ENCODE measurements at places on chromosomes 11 and 22.

DNA sequence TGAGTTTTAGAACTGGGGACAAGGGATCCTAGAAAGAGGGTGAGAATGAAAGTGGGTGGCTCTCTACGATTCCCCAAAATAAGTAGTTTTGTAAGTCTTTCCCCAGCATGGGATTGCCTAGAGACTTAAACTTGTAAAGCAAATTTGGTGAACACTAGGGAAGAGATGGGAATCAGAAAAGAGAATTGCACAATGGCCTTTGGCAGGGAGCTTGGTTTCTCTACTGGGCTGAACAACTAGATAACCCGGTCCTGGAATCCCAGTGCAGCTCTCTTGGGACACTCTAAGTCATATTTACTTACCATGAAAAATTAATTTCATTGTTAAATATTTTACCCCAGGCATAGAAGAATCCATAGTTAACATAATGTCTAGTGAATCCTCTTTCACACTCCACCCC lies 16.5 kb upstream of the USP18 start:
- DNase-seq: no peak

GRCh38 chr22:35587447-35587870 lies 29.7 kb downstream of the MB start:
- no peak for DNase-seq

GRCh38 chr11:94768602-94769541 lies 716 bp downstream of the AMOTL1 start:
- no peak for DNase-seq

DNA sequence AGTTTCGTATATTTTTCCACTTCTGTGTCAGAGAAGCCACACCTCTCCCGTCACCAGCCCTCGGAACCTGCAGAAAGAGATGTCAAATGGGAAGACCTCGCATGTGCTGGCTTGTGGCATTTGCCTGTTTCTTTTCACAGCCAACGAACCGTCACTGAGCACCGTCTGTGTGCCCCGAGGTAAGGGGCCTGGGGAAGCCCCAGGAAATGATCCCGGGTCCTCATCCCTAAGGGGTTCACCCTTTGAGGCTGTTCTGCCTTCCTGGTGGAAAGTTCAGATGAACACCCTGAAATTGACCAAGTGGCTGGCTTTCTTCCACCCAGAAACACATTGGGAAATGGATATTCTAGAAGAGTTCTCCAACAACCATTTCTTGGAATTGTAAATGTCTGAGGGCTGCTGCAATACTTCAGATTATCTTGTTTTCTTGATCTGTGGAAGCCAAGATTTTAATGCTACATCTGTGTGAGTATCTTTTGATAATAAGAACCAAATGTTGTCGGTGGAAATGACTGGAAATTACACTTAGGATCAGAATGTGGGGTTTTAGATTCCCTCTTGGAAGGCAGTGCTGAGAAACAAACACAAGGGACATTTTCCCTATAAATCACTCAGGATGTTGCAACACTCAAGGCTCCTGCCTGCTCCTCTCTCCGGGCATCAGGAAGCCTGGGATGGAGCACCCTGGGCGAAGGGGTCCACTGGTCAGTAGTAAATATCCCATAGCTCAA lies 37.6 kb downstream of the RIBC2 start:
- DNase-seq: peak; percentile 93

- no peak for DNase-seq
Observed at GRCh38 chr11:106249617-106250239, 172.3 kb downstream of the AASDHPPT start.

DNA sequence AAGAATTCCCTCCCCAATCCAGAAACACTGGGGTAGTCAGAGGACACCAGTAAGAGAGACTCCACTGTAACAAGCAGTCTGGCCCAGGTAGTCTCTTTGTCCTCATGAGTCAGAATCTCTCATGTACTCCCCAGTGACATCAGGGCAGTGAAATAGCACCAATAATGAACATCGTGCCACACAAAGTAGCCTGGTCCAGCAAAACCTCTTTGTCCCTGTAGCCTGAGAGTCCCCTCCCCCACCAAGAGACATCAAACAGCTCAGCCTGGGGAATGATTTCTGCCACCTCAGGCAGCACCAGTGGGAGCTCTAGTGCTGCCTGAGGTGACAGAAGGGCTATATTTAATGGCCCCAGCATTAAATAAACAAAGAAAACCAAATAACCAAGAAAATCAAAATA lies 88.1 kb downstream of the SBF2 start:
- DNase-seq: no peak

DNA sequence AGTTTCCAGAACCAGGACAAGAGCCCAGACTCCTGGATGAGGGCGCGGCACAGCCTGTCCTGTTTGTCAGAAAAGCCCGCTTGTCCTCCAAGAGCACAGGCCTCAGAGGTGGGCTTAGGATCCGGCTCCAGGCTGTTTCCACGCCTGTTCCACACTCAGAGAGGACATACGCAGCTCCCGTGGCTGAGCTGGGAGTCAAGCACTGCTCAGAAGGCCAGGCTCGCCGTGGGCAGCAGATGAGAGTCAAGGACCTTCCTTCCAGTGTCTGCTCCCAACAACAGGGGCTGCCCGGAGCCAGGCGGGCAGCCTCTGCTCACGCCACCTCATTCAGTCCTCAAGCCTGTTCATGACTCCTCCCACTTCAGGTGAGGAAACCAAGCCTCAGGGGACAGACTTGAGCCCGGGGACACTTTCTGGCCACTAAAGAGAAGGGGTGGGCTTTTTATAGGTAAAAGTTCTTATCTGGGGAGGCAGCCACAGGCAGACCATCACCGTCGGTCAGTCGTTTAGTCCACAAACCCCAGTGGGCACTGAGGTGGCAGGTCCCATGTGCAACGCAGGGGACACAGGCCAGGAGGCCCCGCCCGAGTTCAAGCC lies 3.8 kb downstream of the CYB5R3 start:
- no peak for DNase-seq

DNA sequence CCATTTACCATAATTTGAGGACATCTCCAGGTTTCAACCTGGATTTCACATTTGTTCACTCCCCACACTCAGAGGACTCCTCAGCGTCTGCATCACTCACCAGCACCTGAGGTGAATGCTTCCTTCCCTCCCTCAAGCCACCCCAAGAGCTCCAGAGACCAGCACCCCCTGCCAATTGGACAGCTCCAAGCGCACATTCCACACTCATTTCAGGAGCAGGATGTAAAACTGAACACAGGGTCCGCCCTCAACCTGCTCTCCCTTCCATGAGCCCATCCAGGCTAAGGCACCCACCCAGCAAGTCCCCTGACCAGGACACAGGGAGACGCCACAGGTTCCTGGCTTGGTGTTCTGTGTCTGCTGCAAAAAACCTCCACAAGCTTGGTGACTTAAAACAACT lies 3.9 kb downstream of the SCGB1D1 start:
- DNase-seq: no peak

GRCh38 chr11:5534046-5534445 lies 14.3 kb downstream of the OR52H1 start:
- no peak for DNase-seq

GRCh38 chr11:104061853-104062521 lies 25.5 kb downstream of the DDI1 start:
- DNase-seq: no peak

DNA sequence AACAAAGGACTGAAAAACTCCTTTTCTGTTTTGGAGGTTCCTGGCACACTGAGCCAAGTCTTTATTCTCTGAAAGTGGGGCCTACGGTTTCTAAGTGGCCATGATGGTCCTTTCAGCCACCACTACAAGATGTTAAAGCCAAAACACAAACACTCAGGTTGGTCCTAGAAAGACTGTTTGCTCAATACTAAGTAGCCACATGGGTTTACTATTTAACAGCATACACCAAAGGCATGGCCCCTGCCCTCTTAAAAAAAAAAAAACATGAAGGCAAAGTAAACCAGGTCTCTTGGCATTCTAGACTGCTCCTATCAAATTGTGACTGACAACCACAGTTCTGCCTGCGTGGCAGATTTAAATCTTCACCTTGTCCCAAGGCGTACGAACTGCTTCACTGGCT lies 123.6 kb upstream of the BID start:
- no peak for DNase-seq

- no peak for DNase-seq
Observed at GRCh38 chr11:1232021-1232882, 9.4 kb downstream of the MUC5B start.

- no peak for DNase-seq
Observed at GRCh38 chr11:66363805-66364535, 7.6 kb downstream of the SLC29A2 start.

- no peak for DNase-seq
Observed at GRCh38 chr22:39110631-39111561, 13.9 kb downstream of the APOBEC3H start.

GRCh38 chr22:29154364-29155048 lies 51.2 kb upstream of the EMID1 start:
- peak; percentile 6 for DNase-seq

Measured in HFF-Myc (cell line).